ENCODE measurements at places on chromosomes 7 and 10. TPM values are rescaled to one million over a fixed set of nuclear protein-coding genes. Genes with fewer than 3 reads are reported as not detected.

SLC26A5 gene
- not detected for total RNA-seq

GRM3 gene
- not detected for total RNA-seq

CPA1 gene
- not detected for total RNA-seq

SEC24C gene
- total RNA-seq = 112 TPM

RAMP3 gene
- total RNA-seq = not detected

TMEM270 gene
- total RNA-seq = not detected

LRRC18 gene
- not detected for total RNA-seq

TAS2R3 gene
- total RNA-seq = 0.99 TPM

CDC123 gene
- 191 TPM for total RNA-seq

Measured in activated T-helper 1 cell treated with anti-CD3 and anti-CD28 coated beads, Interleukin-12 subunit alpha, Interleukin-12 subunit beta, Interleukin-2, Interleukin-4 antibody, amounts not matched to agents 30 ng/mL and 10 ng/mL and 1 ng/mL, durations not matched to agents 14 hours and 24 hours and 36 hours (primary cell).